ENCODE measurements at places on chromosomes 1 and 21.
A peak's percentile ranks its signal among the peaks of the same experiment; 100 is the strongest.

DNA sequence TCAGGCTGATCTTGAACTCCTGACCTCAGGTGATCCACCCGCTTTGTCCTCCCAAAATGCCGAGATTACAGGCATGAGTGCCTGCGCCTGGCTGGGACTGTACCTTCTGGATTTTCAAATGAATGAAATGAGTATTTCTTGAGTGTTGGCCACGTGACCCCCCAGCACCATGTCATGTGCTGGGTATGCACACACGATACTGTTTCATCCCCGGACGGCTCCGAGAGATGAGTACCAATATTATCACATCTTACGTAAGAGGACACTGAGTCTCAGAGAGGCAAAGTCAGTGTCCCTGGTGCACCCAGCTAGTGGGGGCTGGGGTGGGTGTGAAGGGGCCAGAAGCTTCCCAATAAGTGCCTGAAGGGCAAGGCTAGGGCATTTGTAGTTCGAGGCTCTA is 780 bp upstream of the CROCC start:
- H3K4me1 ChIP-seq = peaks cover 14% of the 10 kb centered on the region
- no peak for DNase-seq
- H3K36me3 ChIP-seq = no peaks in the 10 kb centered on the region
- H3K27me3 ChIP-seq = no peaks in the 10 kb centered on the region
- no peak overlapping the region for H3K27ac ChIP-seq

DNA sequence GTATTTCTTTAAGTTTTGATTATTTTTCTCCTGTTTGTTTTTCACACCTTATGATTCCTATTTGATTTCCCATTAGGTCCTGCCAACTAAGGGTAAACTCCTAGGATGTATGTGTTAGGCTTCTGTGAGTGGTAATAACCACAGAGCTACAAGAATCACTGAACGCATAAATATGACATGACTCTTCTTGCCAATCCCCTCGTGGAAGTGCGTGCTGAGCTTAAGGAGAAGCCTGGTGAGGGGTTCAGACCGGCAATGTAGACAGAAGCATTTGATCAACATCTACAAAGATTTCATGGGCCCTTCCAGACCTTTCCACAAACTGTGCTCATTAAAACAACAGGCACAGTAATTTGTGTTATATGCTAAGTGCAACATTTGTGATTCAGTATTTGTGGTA is 273.8 kb upstream of the SNX7 start:
- H3K27ac ChIP-seq = no peak overlapping the region
- DNase-seq = no peak
- peaks cover 25% of the 10 kb centered on the region for H3K4me1 ChIP-seq
- no peaks in the 10 kb centered on the region for H3K36me3 ChIP-seq

GRCh38 chr1:22212400-22213233 is 69.7 kb upstream of the WNT4 start:
- no peak overlapping the region for H3K4me3 ChIP-seq
- H3K4me1 ChIP-seq = no peaks in the 10 kb centered on the region
- DNase-seq = no peak
- H3K27ac ChIP-seq = no peak overlapping the region
- H3K27me3 ChIP-seq = peaks cover 37% of the 10 kb centered on the region

DNA sequence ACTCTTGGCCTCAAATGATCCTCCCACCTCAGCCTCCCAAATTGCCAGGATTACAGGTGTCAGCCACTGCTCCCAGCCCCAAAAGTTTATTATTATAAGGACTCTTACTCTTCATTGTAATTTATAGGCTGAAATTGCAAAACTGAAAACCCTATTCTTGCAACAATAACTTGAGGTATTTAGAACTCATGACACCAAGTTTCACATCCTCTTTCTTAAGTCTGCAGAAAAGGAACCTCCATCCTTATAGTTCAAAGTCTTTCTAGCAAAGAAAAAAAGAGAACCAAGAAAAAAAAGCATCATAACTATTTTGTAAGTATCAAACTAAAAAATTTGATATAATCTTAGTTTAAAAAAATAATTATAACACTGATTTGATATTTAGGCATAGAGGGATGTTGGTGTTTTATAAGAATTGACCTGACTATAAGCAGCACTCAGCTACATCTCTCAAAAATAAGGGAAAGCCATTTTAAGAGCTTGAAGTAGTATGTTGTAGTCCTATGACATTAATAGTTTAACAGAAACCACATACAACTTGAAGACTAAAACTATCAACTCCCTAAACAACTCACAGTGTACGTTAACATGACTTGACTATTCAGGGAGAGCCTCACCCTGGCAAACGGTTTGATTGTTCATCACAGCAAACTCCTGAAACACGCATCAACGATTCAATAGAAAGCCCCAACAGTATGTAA is 122.4 kb downstream of the AKT3 start:
- no peaks in the 10 kb centered on the region for H3K27me3 ChIP-seq
- H3K36me3 ChIP-seq = peaks cover 6% of the 10 kb centered on the region
- H3K4me1 ChIP-seq = peaks cover 31% of the 10 kb centered on the region
- no peak overlapping the region for H3K27ac ChIP-seq
- DNase-seq = no peak

DNA sequence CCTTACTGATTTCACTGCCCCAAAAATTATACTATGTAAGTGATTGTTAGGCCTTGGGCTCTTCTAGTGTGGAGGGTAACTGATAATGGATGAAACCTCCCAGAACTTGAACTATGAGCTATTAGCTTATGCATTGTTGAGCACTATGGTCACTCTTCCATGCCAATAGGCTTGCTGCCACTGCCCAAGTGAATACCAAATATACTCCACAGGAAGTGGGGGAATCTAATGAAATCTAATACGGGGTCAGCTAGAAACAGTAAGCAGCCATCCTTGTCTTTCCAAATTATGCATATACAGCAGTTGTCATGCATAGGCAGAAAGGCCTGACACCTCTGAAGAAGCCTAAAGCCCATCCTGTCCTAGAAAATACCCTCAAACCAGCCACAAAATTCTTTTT is 198.7 kb upstream of the PTBP2 start:
- H3K36me3 ChIP-seq = no peaks in the 10 kb centered on the region
- no peaks in the 10 kb centered on the region for H3K4me1 ChIP-seq
- no peak for DNase-seq
- no peaks in the 10 kb centered on the region for H3K27me3 ChIP-seq

- H3K27ac ChIP-seq = no peak overlapping the region
- peaks cover 2% of the 10 kb centered on the region for H3K27me3 ChIP-seq
- no peak overlapping the region for H3K4me3 ChIP-seq
- DNase-seq = no peak
- peaks cover 13% of the 10 kb centered on the region for H3K36me3 ChIP-seq
Measured at GRCh38 chr1:172680733-172681275, 21.9 kb downstream of the FASLG start.

DNA sequence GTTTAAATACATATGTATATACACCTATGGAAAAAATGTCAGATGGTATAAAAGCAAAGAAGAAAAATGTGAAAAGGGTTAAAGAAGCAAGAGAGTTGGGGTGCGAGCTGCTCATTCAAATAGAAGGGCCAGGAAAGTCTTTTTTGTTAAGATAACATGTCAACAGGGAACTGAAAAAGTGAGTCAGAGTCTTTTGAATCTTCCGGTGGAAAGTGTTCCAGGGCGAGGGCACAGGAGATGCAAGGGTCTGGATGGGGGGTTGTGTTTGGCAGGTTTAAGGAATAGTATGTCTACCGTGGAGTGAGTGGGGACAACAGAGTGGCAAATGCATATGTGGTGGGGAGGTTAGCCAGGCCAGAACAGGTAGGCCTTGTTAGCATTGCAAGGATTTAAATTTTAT is 22.2 kb upstream of the GNG12 start:
- DNase-seq = no peak
- peaks cover 10% of the 10 kb centered on the region for H3K27me3 ChIP-seq
- H3K36me3 ChIP-seq = no peaks in the 10 kb centered on the region
- H3K4me3 ChIP-seq = no peak overlapping the region

DNA sequence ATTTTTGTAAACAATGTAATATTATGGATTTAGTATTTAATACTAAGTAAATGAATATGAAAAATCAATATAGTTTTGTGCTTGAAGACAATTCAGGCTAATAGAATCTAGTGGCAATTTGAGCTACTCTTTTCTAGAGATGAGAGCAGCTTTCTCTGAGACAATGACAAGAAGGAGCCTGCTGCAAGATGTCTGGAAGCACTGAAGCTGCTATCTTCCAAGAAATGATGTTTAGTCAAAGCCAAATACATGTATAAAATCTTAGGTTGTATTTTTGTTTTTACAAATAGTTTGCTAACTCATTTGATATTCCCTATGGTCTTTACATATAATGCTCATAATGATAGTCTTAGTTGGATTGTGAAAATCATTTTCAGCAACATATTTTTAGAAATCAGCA is 103.9 kb upstream of the COL24A1 start:
- no peaks in the 10 kb centered on the region for H3K27me3 ChIP-seq
- no peaks in the 10 kb centered on the region for H3K4me1 ChIP-seq
- no peak overlapping the region for H3K27ac ChIP-seq
- H3K36me3 ChIP-seq = no peaks in the 10 kb centered on the region
- no peak overlapping the region for H3K4me3 ChIP-seq
- no peak for DNase-seq

DNA sequence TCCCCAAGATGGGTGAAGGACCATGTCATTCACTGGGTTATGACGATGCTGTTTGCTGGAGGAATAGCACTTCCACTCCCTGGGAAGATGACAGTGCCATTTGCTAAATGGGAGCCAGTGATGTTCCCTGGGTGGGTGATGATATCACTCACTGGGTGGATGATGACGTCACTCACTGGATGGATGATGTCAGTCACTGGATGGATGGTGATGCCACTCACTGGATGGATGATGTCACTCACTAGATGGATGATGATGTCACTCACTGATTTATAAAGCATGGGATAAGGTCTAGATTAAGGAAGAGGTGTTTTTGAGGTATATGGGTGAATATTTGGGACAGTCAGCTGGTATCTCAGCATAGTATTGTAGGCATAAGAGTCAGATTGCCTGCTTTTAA is 457.2 kb downstream of the AJAP1 start:
- H3K27ac ChIP-seq = no peak overlapping the region
- no peak overlapping the region for H3K4me3 ChIP-seq
- peaks cover 5% of the 10 kb centered on the region for H3K4me1 ChIP-seq
- DNase-seq = no peak
- no peaks in the 10 kb centered on the region for H3K36me3 ChIP-seq

DNA sequence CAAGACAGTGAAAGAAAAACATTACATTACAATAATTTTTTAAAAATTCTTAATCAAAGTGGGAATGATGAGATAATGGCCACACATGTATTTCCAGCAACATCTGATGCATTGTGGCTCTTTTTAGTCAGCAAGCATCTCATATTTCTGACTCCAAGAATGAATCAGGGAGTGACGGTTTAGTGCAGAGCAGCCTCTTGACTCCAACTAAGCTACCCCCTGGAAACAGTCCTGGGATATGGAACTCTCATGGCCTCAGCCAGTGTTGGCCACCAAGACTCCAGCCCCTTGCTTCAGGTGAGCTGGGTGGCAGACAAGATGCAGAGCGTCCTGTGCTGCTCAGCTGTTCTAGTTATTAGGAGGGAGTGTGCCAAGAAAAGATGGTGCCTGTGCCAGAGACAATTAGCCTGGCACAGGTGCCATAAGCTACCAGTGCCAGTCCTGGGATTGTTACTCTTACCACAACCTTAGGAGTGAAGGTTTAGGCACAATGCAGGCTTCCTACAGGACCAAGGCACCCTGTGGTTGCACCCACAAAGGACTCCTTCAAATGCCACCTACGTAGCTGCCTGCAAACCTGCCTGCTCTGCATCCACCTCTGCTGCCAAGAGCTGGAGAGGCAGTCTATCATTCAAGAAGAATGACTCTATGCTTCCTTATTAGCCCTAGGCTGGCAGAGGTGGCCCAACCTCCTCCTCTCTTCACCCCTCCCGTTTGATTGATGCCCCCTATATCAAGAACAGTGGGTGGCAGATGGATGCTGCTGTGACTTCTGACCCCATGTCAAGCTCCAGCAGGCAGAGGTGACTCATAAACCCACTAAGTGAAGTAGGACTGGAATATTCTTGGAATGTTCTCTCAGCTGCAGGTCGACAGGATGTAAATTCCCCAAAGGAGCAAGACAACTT is 6.0 kb upstream of the SEC16B start:
- no peak for DNase-seq
- H3K36me3 ChIP-seq = no peaks in the 10 kb centered on the region
- H3K27ac ChIP-seq = no peak overlapping the region
- H3K4me1 ChIP-seq = no peaks in the 10 kb centered on the region
- no peaks in the 10 kb centered on the region for H3K27me3 ChIP-seq

- no peaks in the 10 kb centered on the region for H3K36me3 ChIP-seq
- no peak overlapping the region for H3K4me3 ChIP-seq
- no peak overlapping the region for H3K27ac ChIP-seq
- no peak for DNase-seq
Measured at GRCh38 chr1:3329640-3330281, 124.7 kb upstream of the ARHGEF16 start.

- peaks cover 49% of the 10 kb centered on the region for H3K36me3 ChIP-seq
- H3K27me3 ChIP-seq = no peaks in the 10 kb centered on the region
- no peak for DNase-seq
- peak overlapping the region; percentile 74 for H3K4me3 ChIP-seq
Measured at GRCh38 chr1:41659903-41660302, 175.4 kb upstream of the EDN2 start.

DNA sequence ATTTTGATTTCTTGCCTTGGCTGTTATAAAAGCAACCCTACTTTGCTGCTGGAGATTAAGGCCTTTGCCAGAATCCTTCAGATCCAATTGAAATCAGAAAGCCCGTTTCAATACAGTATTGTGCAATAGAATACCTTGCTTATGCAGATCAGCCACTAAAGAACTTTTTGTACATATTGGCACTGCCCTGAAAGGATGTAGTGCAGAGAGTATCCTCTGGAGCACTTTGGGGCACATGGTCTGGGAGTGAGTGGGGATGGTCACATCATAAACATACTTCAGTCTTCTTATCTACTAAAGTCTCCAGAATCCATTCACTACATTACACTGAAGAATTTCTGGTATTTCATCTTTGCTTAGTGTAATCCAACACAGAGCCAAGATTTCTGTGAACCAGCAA is 189.0 kb downstream of the CENPF start:
- no peak overlapping the region for H3K27ac ChIP-seq
- H3K4me1 ChIP-seq = no peaks in the 10 kb centered on the region
- DNase-seq = no peak
- no peaks in the 10 kb centered on the region for H3K27me3 ChIP-seq
- no peaks in the 10 kb centered on the region for H3K36me3 ChIP-seq

- H3K27ac ChIP-seq = no peak overlapping the region
- H3K27me3 ChIP-seq = peaks cover 15% of the 10 kb centered on the region
- DNase-seq = no peak
- no peaks in the 10 kb centered on the region for H3K36me3 ChIP-seq
- H3K4me3 ChIP-seq = no peak overlapping the region
Measured at GRCh38 chr21:42125571-42126544, 54.7 kb downstream of the UMODL1 start.

- no peak for DNase-seq
- no peaks in the 10 kb centered on the region for H3K27me3 ChIP-seq
- H3K4me1 ChIP-seq = peaks cover 85% of the 10 kb centered on the region
- H3K4me3 ChIP-seq = no peak overlapping the region
- H3K27ac ChIP-seq = peak overlapping the region; percentile 89
- H3K36me3 ChIP-seq = peaks cover 99% of the 10 kb centered on the region
Measured at GRCh38 chr21:34808569-34809204, 139.9 kb downstream of the CLIC6 start.

GRCh38 chr1:14280909-14281308 is 317.6 kb upstream of the KAZN start:
- H3K27me3 ChIP-seq = no peaks in the 10 kb centered on the region
- no peak overlapping the region for H3K27ac ChIP-seq

GRCh38 chr1:69661686-69662085 is 94.0 kb downstream of the LRRC7 start:
- H3K27ac ChIP-seq = no peak overlapping the region
- no peaks in the 10 kb centered on the region for H3K36me3 ChIP-seq
- H3K4me3 ChIP-seq = no peak overlapping the region
- no peaks in the 10 kb centered on the region for H3K27me3 ChIP-seq

All from activated T-helper 2 cell treated with anti-CD3 and anti-CD28 coated beads, Interferon-gamma antibody, Interleukin-2, Interleukin-4, amounts not matched to agents 10 μg/mL and 5 μg/mL and 100 μg/mL, durations not matched to agents 14 hours and 24 hours and 36 hours (primary cell).